ENCODE measurements at places on chromosomes 3 and 15.

DNA sequence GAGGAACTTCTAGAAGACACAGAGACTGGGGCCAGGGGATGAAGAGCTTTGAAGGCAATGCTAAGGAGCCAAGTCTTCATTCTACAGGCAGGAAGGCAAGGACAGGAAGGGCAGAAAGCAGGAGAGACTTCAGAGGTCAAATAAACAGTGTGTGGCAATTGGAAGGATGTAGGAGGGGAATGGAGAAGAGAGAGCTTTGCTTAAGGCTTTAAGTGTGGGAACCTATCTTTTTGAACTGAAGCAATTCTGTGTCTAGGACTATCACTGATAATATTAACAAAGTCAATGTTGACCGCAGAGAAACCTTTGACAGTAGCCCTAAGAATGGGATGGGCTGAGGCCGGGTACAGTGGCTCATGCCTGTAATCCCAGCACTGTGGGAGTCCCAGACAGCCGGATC is 325.0 kb downstream of the FOXP1 start:
- DNase-seq: no peak

DNA sequence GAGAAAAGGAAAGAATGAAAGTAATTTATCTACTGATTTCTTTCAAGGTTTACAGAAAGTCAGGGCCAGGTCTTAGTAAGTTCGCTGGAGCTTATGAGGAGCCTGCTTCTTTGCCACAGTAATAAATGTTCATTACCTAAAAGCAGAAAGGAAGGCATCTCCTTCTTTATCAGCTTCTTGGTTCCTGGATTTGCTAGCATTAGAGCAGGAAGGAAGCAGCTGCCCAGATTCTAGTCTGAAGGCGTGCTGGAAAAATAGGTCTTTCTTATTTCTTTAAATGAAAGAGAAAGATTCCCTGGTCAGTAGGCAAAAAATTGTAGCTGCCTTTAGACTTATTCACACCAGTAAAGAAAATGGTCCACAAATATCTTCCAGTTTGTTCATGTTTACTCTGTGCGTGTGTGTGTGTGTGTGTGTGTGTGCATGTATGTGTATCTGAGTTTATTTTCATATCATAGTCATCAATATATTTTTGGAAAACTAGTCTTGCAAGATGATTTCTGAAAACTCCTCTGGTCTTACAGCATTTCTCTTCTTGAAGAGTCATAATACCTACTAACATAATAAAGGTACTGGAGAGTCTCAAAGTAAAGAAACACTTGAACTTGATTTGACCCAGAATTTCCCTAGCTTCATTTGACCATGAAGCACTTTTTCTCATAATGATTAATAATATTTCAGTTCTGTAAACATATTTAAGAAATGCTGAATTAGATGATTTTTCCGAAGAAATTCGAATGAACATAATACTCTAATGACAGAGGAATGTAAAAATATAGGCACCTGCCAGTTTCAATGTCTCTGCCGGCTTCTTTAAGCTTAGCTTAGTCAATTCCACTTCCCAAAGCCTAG is 255.3 kb upstream of the ZPLD1 start:
- peak; percentile 67 for DNase-seq

DNA sequence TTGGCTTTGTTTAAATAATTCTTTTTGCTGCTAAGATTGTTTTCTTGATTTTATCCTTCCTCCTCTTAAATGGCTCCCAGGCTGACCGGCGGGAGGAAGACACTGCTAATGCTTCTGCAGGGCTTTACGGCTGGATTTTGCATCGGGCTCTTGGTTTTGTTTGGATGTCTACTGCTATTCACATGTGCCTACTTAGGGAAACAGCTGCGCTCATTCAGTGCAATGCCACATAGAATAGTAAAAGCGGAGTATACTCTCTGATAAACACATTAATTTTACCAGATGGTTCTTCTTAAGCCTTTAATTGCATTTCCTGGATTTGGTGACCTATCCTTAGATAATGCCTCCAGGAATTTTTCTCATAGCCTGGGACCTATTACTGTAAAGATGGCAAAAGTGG is 146.6 kb downstream of the THSD4 start:
- no peak for DNase-seq

DNA sequence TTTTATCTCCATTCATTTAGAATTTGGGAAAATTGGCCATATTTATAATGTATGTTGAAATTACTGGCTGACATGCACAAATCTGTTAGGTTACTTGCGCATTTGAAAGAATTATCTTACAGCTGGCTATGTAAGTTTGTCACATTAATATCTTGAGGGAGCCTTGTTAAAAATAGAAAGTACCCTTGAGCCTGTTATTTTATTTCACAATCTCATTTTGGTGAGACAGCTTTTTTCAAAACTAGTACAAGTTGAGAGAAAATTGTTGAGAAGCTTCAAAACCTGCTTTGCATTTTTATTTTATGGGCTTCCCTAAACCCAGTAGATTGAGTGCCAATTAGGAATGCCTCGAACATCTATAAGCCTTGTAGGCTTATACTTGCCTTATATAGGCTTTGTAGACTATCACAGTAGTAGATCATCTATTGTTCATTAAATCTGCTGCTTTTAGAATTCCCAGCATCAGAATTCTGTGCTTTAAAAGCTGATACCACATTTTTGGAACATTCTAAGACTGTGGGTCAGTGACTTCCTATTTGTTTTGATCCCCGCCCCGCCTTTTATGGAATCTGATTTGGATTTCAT is 6.3 kb downstream of the IDH3A start:
- no peak for DNase-seq

- no peak for DNase-seq
These were observed 4.8 kb upstream of the SACM1L start for GRCh38 chr3:45684327-45684892.

- DNase-seq: no peak
These were observed 29.1 kb upstream of the ELP6 start for GRCh38 chr3:47542471-47543173.

GRCh38 chr3:132898141-132898540 is 140.1 kb upstream of the TMEM108 start:
- DNase-seq: no peak

DNA sequence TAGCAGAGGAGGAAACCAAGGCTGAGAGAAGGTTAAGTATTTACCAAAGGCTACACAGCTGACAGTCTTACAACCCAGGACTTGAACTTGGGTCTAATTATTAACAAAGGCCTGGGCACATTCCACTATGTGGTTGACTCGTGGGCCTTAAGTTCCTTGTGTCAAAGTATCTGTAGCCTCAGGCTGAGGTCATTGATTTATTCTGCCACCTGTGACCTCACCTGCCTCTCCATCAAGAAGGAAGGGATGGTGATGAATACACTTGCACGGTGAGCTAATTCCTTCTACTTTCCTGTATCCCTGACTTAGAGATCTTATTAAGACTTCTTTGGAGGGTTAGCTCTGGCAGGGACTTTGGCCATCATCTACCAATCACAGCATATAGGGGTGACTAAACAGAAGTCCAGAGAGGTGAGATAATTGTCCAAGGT is 19.9 kb upstream of the LRRC58 start:
- DNase-seq: no peak

DNA sequence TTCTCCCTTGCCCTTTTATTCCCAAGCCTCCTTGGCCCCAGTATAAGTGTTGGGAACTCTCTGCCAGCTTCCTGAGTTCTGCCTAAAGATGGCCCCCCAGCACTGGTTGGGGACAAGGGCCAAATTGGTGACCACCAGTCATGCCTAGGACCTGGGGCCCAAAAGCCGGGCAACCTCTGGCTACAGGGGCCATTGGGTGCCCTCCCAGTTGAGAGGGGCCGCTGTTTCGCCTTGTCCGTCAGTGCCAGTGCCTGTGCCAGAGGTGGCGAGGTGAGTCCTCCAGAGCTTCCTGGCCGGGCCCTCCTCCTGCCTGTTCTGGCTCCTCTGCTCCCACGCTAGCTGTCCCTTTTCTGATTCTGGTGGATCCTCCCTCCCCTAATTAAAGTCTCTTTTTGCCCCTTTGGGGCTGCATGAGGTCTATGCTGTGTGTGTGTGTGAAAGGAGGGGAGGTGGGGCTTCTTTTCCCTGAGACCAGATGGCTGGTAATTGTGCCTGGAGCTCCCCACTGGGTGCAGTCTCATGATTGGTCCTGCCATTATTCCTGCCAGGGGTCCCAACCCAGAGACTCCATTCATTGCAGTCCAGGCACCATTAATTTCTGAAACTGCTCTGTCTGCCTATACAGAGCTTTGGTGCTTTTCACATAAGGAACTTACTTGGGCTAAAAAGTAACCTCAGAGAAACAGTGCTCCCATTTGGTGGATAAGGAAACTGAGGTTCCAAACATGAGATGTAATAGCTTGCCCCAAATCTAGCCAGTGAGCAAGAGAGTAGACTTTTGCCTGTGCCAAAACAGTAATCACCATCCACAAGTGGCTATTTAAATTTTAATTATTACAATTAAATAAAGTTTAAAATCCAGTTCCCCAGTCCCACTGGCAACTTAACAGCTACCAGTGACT is 3.1 kb upstream of the TTLL3 start:
- DNase-seq: no peak

- DNase-seq: no peak
These were observed 173.5 kb downstream of the VGLL4 start for GRCh38 chr3:11470031-11470853.

DNA sequence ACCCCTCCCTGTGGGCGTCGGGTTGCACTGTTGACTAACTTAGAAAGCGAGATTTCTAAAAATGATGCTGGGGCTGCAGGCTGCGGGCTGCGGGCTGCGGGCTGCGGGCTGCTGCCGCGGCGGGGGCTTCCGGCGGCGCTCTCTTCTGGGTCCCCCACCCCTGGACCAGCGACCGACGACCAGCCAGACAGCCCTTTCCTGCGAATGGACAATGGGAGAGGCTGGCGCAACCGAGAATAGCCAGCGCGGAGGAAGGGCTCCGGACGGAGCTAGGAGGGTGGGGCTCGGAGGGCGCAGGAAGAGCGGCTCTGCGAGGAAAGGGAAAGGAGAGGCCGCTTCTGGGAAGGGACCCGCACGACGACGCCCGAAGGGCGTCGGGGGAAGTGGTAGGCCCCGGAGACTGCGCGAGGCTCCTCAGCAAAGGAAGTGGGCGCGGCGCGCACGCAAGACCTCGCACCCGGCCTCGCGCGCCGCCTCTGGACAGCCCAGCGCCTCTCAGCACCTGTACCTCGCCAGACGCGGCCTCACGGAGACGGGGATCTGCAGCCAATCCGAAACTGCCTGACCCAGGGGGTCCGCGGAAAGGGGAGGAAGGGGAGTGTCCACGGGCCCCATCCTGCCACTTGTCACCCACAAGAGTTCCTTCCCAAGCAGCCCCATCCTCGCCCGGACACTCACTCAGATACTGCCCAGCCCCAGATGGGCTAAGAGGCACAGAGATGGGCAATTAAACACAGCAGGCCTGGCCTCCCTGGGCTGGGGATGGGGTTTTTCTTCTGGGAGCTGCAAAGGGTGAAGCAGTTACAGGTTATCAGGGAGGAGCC is 70.7 kb downstream of the SLC12A8 start:
- DNase-seq: peak; percentile 83

DNA sequence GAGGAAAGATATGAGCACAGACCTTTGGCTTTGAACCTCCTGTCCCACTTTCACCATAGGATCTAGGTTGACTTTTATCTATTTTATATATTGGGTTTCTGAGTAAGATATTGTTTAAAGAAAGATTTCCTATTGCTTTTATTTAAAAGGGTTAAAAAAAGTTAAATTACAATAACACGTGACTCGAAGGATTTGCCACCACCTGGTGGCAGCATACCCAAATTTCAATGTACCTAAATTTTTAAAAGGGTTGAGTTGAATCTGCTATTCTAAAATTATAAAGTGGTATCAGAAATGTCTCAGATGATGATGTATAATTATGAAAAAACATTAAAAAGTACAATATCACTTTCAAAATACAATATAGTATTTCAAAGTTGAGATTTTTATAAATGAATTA is 368.4 kb downstream of the MECOM start:
- DNase-seq: peak; percentile 26

- DNase-seq: no peak
These were observed 11.8 kb upstream of the HDC start for GRCh38 chr15:50277370-50277769.

GRCh38 chr3:129485721-129486663 is 42.4 kb upstream of the RHO start:
- DNase-seq: peak; percentile 83

- DNase-seq: no peak
These were observed 97.8 kb downstream of the AQP9 start for GRCh38 chr15:58235961-58236360.

- peak; percentile 16 for DNase-seq
These were observed 164.8 kb downstream of the ERC2 start for GRCh38 chr3:56303487-56303886.

DNA sequence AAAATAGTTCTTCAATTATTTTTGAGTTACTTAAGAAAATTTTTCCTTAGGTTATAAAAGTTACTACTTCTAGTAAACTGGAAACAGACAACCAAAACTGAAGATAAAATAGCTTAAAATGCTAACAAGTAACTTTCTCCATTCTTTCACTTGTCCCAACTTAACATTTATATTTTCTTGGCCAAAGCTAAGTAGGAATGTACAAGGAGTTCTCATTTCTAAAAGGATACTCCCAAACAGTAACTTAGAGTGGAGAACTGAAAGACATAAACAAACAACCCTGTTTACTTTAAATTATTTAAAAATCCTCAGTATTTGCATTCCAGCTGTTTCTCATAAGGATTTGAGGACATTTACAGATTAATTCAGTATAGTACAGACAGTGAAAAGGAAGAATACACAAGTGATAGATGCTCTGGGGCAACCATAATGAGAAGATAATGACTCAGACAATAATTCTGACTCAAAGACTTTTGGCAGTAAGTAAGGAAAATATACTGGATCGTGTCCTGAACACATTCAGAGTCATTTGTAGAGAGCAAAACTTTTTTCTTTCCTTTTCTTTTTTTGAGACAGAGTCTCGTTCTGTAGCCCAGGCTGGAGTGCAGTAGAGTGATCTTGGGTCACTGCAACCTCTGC is 29.2 kb upstream of the ANXA2 start:
- DNase-seq: no peak

- no peak for DNase-seq
These were observed 45.5 kb downstream of the LSAMP start for GRCh38 chr3:116399701-116400226.

DNA sequence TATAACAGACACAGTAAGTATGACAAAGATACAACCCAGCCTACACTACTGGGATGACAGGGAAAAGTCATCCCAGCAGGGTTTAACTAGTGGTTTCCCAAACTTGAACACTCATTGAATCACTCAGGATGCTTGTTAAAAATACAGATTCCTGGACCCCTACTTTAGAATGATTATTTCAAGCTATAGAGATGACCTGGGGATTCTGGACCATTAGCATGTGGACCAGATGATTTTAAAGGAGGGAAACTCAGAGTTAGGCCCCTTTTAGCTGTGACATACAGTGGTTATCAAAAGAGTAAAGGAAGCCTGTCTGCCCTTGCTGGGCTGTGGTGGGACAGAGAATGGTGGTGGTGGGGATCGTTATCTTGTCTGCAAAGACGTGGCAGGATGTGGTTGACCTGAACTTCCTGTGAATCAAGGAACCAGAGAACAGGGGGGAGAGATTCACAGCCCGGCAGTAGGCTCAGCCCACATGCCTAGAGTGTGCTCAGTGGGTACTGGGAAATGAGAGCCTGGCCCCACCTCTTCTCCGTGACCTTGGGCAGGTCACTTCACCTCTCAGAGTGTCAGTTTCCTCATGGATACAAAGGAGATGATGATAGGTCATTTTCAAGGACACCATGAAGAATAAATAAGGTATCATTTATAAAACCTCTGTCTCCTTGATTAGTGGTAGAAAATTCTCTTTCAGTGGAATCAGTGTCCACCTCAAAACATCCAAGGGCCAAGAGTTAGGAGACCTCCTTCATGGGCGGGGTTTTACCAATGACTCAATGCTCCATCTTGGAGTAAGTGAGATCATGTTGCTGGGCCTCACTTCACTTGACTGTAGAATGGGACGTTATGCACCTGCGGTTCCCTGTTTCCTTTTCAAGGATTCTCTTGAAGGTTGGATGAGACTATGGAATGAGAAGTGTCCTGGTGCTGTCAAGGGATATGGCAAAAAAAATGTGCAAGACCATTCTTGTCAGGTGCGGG is 306.5 kb downstream of the RPLP1 start:
- peak; percentile 32 for DNase-seq
